ENCODE measurements at places on chromosomes 16 and 17.

GRCh38 chr16:68910051-68910450 lies 66.7 kb downstream of the TANGO6 start:
- no peak for DNase-seq

DNA sequence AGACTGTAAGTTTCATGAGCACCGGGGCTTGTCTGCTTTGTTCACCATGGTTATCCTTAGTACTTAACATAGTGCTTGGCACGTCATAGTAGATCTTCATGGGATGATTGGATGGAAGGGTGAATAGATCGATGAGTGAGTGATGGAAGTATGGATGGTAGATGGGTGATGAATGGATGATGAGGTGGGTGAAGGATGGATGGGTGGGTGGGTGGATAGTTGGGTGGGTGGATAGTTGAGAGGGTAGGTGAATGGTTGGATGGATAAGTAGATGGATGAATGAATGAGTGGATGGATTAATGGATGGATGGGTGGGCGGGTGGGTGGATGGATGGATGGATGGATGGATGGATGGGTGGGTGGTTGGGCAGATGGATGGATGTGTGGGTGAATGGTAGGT lies 133.2 kb upstream of the PLCG2 start:
- DNase-seq, result no peak

DNA sequence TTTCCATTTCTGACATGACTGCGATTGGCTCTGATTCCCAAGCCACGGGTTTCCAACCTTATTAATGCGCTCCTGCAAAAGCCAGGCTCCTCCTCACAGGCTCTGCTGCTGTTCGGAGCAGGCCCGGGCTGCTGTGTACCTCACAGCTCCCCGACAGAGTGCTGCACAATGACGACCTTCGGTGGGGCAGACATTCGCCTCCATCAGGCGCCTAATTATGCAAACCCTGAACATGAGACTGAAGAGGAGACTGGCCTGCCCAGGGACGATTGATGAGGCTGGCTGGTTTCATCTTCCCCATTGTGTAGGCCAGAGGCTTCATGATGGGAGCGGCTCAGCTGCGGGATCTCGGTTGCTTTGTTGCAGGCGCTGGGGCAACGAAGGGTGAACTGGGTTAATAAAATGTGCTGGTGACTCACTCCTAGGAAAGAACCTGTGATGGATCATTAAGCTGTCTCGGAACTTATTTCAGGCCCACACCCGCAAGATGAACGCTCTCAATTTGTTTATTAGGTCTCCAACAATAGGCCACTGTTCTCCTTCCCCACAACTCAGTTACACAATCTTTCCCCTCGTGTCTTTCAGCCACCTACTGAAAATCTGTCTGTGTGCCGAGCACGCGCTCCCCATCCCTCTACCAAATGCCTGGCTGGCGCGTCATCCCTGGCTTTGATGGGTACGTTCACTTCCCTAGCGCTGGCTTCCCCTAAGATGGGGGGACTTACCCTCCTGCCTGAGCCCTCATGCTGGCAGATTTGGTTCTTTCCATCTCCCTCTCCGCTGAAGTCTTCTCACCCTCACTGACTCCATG lies 27.2 kb upstream of the TOB1 start:
- DNase-seq, result no peak

GRCh38 chr17:35557353-35557752 lies 3.3 kb downstream of the SLFN14 start:
- no peak for DNase-seq

GRCh38 chr16:57901480-57902069 lies 69.4 kb downstream of the CNGB1 start:
- DNase-seq, result no peak

GRCh38 chr16:24848065-24848464 lies 2.3 kb downstream of the SLC5A11 start:
- DNase-seq, result no peak

DNA sequence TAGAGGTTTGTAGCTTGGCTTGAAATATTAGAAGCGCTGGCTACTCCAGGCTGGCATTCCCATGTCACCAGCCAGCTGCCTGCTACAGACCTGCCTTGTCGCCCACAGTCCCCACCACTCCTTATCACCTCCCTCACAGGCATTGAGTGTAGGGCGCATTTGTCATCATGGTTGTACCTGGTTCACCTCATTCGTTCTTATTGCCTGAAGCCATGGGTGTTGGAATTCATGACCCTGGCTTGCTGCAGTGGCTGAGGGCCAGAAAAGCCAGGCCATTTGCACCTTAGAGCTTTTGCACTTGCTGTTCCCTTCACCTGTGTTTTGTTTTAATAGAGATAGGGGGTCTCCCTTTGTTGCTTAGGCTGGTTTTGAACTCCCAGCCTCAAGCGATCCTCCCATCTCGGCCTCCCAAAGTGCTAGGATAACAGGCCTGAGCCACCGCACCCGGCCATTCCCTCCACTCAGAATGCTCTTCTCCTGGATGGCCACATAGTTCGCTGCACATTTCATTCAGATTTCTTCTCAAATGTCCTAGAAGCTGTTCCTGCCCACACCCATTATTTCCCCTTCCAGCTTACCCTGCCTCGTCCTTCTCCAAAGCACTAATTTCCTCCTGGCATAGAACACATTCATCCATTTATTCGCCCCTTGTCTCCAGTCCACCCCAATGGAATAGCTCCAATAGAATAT lies 97.6 kb downstream of the C16orf78 start:
- no peak for DNase-seq

- no peak for DNase-seq
Observed at GRCh38 chr16:66541388-66542355, 8.2 kb downstream of the TK2 start.

DNA sequence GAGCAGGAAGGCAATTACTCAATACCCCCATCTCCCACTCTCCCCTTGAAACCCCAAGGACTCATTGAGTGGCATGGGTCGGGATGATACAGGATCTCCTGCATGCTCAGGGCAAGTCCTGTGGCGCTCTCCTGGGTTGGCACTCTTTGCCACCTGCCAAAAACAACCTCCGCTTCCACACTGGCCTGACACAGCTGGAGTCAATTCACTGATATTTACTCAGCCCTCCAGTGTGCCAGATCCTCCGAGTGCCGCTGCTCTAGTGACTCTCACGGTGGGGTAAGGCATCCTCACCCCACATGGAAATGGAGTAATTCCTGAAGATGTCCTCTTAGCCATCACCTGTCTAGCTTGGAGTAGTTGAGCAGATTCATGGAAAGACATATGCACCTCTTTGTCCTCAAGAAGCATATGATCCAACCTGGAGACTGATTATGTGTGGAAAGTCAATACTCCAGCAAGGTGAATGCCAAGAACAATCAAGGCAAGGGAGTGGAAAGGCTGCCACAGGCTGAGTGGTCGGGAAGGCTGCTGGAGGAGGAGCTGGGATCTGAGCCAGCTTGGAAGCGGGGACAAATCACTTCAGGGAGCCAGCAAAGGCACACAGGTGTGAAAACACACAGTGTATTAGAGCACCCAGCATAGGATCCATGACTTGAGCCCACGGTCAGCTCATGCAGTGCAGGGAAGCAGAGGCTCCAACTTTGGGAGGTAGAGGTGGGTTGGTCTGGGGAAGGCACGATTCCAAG lies 12.6 kb upstream of the GOSR2 start:
- no peak for DNase-seq

DNA sequence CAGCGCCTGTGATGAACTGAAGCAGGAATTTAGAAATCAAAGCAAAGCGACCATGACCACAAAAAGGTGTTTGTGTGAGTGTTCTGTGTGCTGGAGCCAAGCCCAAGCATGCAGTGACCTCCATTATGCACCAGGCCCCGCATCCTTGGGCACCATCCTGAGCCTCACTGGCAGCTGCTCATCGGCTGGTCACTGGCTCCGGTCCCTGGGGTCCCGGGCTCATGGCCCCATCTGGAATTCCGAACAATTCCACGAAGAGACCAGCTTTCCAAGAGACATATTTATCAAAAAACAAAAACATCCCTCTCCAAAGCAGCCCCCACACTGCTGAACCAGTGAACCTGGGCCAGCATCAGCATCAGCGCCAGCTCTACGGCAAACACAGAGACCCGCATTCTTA lies 15.2 kb upstream of the ZNF469 start:
- no peak for DNase-seq

DNA sequence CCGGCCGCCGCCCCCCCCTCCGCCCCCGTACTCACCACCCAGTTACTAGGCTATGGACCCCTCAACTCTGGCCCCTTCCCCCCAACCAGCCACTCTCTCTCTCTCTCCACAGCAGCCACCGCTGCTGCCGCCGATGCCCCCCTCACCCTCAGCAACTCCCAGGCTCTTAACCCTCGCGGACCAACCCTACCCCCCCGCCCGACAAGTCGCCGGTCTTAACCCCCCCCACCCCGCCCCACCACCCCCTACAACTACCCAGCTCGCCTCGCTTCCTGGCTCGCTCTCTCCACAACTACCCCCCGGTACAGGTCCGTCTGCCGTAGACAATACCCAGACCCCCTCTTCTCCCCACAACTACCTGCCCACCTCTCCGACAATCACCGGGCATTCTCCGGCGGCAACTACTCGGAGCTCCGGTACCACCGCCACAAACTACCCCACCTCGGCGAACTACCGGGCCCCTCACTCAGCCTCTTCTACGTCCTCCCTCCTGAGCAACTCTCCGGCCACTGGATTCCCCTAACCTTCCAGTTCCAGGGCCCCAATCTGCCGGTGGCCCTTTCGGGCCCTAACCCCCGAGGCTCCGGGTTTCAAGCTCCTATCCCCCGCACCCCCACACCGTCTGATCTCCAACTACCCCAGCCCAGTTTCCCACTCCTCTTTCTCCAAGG lies 702 bp downstream of the PHF23 start:
- DNase-seq, result no peak

DNA sequence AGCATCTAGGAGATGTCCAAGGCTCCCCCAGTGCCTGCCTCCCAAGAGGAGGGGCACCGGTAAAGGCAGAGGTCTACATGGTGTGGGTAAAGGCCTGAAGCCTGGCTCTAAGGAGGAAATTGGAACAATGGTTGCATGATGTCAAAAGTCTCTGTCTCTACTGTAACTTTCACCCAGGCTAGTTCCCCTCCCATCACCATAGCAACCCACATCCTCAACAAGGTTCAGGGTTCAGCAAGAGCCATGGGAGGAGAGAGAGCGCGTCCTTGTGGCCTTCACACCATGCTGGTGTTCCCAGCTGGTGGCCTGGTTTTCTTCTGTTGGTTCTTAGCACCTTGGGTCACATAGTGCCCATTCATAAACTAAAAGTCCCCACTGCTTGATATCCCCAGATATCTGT lies 196.7 kb upstream of the CDH5 start:
- no peak for DNase-seq

GRCh38 chr16:58863042-58863441 lies 128.9 kb upstream of the GOT2 start:
- DNase-seq, result no peak

DNA sequence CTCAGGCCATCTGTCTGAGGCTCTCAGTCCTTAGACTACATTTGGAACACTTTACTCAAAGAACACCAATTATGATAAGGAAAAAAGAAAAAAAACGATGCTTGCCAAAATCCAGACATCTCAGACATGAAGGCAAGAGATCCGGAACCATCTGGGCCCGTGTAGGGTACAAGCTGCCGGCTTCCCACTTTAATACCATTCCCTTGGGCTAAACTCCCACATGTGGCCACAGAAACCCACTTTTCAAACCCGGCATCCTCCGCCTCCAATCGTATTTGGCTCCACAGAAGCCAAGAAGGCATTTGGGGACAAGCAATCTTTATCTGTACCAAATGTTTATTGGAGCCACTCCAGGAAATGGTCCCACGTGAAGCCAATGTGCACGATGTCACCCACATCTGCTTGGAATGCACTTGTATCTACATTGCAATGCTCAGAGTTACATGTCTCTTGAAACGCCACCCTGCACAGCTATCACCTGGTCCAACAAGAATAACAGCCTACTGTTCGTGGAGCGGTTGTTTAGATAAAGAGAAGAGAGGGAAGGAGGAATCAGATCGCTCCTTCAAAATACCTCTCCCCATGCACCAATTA lies 33.5 kb downstream of the XYLT1 start:
- no peak for DNase-seq

- no peak for DNase-seq
Observed at GRCh38 chr16:67456391-67457081, 24.4 kb downstream of the ATP6V0D1 start.

DNA sequence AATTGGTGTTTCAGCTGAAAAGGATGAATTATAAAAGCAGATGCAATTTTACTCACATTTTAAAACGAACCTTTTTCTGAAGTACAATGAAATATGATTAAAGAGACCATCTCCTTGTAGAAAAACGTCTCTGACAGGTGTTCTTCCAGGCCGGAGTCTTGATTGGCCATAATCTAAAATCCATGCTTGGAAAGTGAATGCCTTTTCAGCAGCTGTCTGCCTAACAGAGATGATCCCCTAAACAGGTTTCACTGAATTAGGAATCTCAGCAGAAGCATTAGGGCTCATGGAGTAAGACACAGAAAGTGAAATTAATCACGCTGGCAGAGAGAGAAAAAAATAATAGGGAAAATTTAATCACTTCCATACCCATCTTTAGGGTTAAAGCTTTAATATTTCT lies 39.3 kb upstream of the IRX5 start:
- DNase-seq, result no peak

GRCh38 chr16:75288181-75288580 lies 36.8 kb upstream of the BCAR1 start:
- no peak for DNase-seq

DNA sequence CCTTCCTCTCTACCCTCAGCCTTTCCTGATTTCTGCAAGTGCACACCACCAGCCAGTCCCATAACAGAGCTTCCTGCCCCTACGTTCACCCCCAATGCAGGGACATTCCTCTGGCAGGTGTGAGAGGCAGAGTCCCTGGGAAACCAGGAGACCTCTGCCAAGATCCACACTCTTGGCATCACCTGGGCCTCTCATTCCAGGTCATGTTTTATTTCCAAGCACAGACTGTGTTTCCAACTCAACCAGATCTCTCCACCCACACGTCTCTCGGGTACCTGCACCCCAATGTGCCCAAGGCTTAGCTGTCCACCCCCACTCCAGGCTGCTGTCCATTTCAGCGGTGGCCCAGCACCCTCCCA lies 21.0 kb upstream of the PHB1 start:
- no peak for DNase-seq

GRCh38 chr17:82615084-82616020 lies 32.9 kb downstream of the WDR45B start:
- DNase-seq, result no peak

Measured in Panc1 (cell line).